Stimulated activated CD4-positive, alpha-beta T cell treated with anti-CD3 and anti-CD28 coated beads, Interleukin-2, amount 100 ng/mL, for 48 hours (primary cell): ENCODE measurements at places on chromosomes 4 and X.

- peak; percentile 40 for DNase-seq
These were observed 361 bp downstream of the QDPR start for GRCh38 chr4:17511509-17511949.

GRCh38 chr4:178165951-178166308 lies 723.7 kb upstream of the AGA start:
- DNase-seq: no peak

DNA sequence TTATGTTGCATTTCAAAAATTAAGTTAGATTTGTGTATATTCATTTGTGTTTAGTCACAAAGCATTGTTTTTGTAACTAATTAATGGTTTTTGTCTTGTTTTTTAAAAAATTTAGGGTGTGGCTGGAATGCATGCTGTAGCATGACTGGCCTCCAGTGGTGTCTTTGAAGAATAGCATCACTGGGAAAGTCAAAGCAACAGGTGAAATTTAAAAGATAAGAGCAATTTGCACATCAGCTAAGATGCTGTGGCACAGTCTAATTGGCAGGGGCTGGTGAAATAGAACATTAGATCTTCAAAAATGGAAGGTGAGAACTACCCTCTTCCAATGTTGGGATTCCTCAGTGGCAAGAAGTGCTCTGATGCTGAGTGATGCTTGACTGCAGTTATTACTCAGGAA lies 45.3 kb downstream of the ANK2 start:
- no peak for DNase-seq

- no peak for DNase-seq
These were observed 126.0 kb downstream of the PPP3CA start for GRCh38 chr4:101221294-101221693.

GRCh38 chr4:37641886-37642849 lies 44.0 kb downstream of the RELL1 start:
- DNase-seq: no peak

DNA sequence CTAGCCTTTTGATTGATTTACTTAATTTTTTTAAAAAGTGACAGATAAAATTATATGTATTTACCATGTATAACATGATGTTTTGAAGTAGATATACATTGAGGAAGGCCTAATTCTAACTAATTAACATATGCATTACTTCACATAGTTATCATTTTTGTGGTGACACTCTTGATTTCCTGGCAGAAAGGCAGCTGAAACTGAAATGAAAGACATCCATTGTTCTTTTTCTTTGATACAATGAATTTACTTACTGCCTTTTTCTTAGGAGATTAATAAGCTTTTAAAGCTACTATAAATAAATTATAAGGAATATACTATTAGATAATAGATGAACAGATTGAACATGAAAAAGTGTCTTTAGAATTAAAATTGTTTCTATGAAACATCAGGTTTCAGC lies 26.7 kb downstream of the ANKRD50 start:
- no peak for DNase-seq

DNA sequence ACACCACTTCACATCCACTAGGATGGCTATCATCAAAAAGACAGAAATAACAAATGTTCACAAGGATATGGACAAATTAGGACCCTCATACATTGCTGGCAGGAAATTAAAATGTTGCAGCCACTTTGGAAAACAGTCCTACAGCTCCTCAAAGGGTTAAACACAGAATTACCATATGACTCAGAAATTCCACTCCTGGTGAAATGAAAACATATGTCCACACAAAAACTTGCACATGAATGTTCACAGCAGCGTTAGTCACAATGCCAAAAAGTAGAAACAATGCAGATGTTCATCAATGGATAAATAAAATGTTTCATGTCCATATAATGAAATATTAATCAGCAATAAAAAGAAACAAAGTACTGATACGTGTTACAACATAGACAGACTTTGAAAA lies 15.1 kb downstream of the S100G start:
- DNase-seq: no peak

GRCh38 chr4:69849969-69850368 lies 10.0 kb downstream of the SULT1E1 start:
- no peak for DNase-seq

DNA sequence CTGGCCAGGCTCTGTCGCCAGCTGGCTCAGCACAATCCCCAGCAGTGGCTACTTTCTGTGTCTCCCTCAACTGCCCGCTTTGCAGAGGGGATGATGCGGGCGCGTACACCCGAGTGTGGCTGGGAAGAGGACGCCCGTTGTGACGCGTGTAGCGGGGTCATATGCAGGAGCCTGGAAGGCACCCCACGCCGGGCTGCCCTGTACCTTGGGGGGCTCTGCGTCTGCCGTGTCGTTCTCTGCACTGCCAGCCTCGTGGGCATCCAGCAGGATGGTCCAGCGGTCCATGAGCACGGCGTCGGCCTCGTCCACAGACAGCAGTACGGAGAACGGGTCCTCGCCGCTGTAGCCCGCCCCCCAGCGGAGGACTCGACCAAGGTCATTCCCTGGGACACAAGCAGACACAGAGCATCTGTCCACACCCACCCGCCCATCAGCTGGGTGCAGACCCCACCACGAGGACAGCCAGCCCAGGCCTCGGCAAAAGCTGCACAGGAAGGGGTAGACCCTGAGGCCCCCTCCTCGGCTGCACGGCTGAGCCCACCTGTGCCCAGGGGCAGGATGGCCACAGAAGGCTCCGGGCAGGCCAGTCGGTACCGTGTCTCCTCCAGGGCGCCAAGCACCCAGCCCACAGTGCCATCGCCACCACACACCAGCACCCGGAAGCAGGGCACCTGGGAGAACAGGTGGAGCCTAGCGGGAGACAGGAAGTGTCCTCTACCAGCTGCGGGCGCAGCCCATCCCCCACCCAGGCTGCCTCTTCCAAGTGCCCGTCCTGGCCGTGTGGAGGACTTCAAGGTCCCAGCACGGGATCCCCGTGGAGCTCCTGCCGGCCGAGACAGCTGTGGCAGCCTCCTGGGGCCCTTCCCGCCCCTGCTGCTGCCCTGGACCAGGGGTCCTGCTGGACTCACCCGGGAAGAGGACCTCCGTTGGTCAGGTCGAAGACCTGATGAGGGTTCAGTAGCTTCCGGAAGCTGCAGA lies 10.8 kb downstream of the DGKQ start:
- DNase-seq: no peak

- no peak for DNase-seq
These were observed 41.8 kb downstream of the ADRA2C start for GRCh38 chr4:3807822-3808496.

- DNase-seq: no peak
These were observed 192.5 kb downstream of the TECRL start for GRCh38 chr4:64216741-64217140.

DNA sequence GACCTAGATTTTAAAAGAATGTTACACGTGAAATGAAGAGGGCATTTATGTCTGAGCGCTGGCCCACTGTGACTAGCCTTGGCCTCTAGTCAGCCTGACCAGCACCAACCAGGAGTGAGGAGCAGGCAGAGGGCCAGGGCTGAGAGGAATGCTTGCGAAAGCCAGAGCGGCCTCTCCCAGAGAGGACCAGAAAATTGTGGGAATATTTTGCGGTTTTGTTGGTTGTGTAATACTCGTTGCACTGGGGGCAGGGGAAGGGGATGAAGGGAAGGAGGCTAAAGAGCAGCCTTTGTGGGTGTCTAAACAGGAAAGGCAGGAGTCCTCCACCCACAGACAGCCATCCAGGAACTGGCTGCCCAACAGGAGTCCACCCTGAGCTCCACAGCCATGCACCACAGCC lies 3.8 kb downstream of the GABRE start:
- DNase-seq: no peak

GRCh38 chr4:154416190-154416547 lies 75.4 kb downstream of the DCHS2 start:
- DNase-seq: no peak

DNA sequence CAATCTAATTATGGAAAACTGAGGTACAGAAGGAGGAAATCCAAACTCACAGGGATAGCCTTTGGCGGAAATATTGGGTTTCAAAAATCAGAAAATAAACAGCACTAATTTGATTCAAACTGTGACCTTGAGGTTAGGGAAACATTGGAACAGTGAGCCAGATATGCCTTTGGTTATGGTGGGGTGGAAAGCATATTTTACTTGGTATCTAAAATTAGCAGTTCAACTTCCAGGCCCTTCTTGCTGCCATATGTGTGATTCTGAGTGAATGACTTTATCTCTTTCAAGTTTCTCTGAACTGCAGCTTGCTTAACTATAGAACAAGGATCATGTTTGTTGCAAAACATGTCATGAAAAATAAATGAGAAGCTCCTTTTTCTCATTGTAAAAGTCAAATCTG lies 240.9 kb upstream of the VEGFC start:
- DNase-seq: no peak

- no peak for DNase-seq
These were observed 181.4 kb downstream of the AMELX start for GRCh38 chrX:11474576-11474975.

- no peak for DNase-seq
These were observed 5.0 kb downstream of the GAR1 start for GRCh38 chr4:109820563-109820962.
